ENCODE measurements at places on chromosomes 7 and 10.

DNA sequence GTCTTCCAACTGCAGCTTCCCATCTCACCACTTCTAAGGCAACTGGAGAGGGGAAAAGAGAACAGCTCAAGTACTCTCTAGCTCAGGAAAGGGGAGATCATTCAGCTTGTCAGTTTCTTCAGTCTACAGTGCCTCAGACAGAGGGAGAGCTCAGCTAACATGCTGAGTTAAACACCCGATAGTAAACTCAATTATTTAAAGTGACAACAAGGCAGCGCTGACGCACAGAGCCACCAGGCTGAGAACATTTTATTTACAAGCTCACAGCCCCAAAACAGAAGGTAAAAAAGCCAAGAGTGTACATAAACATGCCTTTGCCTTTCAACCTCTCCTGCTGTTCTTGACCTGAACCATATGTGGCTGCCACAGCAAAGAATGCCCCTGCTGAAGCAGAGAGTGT, 10.1 kb upstream of the CUZD1 start:
- DNase-seq: peak; percentile 52

- no peak for DNase-seq
Measured at GRCh38 chr7:113217314-113217713, 99.0 kb upstream of the SMIM30 start.

DNA sequence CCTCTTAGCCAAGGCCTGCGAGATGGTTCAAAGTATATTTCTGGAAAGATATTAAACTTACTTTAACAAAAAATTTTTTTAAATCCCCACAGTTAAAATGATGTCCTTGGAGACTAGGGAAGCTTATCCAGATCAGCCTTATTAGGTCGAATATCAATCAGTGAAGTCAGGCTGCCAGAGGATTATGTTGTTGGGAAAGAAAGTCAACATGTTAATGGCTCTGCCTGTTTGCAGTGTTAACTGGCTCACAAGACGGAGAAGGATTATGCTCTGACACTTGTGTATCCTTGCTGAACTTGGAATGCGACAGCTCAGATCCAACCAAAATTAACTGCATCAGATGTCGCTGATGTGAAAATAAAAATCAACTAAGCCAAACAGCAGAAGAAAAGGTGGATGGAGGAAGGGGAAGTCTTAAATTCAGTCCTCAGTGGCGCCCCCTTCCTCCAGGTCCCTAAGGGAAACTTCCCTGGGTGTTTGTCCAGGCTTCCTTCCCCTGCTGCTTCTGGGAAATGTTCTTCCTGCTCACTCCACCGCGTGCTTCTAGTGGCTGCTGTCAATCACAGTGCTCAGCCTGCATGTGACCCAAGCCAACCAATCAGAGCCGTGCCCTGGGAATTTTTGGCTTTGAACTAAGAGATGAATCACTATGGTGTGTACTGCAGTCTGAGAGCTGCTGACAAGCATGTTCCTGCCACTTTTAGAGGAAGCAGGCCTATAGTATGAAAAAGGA, 690.4 kb upstream of the NRP1 start:
- DNase-seq: no peak

- DNase-seq: no peak
Measured at GRCh38 chr10:118977022-118977599, 52.4 kb upstream of the NANOS1 start.

DNA sequence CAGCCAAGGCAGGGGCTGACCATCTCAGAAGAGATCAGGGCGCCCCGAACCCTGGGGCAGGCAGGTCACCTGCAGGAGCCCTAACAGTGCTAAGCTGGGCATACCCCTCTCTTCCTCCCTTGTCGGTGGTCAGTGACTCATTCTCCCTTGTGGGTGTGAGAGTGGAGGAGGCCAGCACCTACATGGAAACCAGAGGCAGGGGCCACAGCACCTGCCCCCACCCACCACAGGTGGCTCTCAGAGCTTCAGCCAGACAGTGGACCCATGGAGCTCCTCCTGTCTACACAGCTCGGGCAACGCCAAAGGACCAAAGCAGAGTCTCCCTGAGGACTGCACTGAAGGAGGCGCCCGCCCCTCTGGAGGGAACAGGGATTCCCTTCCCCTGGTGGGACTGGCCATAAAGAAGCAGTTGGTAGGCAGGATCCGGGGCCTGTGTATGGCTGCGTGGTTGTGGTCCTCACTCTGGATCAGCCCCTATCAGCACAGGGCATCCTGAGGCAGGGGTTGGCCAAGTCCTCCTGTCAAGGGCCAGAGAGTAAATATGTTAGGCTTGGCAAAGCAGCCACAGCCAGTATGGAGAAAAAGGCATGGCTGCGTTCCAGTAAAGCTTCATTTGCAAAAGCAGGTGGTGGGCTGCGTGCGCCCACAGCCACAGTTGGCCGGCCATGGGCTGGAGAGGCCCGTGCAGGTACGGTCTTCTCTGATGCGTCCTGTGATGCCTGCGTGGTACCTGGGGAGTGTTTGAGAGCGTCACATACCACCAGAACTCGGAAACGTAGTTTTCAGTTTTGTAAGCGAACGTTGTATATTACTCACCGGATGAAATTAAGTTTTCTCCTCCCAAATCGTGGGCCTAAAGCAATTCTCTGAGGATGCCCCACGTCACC, 198.2 kb downstream of the EBF3 start:
- no peak for DNase-seq

DNA sequence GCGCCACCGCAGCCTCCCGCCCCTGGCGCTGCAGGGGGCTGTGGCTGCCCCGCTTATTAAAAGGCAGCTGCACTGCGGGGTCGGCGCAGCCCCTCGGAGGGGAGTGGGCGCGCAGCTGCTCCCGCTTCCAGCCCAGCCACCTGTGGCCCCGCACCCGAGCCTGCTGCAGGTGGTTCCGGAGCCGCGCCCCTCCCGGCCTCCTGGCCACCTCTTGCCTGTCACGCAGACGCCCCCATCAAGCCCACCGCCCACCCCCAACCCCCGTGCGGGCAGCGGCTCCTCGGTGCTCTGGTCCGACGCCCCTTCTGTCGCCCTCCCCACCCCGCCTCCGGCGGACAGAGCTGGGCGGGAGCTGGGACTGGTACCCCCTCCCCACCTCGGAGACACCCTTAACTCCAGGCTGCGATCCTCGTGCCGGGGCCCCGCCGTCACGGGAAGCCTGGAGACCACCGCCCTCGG, 549 bp downstream of the CALY start:
- no peak for DNase-seq

- DNase-seq: peak; percentile 45
Measured at GRCh38 chr7:112930787-112931186, 140.6 kb upstream of the TMEM168 start.

- no peak for DNase-seq
Measured at GRCh38 chr7:30745261-30745941, 6.5 kb upstream of the INMT start.

All from fibroblast of villous mesenchyme (primary cell).